SK-N-DZ (cell line): ENCODE measurements at places on chromosomes 3 and 15.
A peak's percentile ranks its signal among the peaks of the same experiment; 100 is the strongest.

- DNase-seq = peak; percentile 35
Observed at GRCh38 chr3:79361748-79362378, 405.9 kb downstream of the ROBO1 start.

DNA sequence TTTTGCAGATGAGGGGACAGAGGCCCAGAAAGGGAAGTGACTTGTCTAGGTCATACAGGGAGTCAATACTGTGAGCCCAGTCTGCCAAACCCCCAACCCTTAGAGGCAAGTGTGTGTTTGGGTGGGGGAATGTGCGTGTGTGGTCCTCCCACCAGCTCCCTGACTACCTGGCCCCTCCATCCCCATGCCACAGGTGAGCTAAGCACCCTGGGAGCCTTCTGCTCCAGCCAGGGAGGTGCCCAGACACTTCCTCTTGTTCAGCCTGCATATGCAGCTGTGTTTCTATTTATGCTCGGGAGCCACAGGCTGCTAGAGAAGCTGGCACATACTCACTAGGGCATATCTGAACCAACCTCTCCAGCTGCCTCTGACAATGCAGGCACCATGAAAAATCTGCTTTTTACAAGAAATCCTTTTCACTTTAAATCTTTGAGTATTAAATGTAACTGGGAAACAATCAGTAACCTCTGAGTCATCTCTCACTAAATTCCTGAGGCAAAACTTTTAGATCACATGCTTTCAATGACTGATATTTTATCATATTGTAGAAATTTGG, 20.7 kb downstream of the TBC1D2B start:
- no peak for DNase-seq

DNA sequence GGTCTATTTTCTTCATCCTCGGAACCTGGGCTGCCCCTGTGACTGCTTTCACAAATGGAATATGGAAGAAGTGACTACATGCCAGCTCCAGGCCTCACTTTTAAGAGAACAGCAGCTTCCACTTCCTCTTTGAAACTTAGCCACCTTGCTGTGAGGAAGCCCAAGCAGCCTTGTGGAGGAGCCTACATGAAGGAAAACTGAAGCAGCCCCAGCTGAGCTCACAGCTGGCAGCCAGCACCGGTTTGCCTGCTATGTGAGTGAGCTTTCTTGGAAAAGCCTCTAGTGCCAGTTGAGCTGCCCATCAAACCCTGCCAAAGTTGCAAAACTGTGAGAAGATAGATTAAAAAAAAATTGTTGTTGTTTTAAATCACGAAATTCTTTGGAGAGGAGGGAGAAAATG, 498.0 kb upstream of the PROK2 start:
- DNase-seq = no peak

- DNase-seq = no peak
Observed at GRCh38 chr3:71415681-71416122, 167.8 kb downstream of the FOXP1 start.

- DNase-seq = peak; percentile 49
Observed at GRCh38 chr3:126889276-126890201, 93.4 kb upstream of the PLXNA1 start.

DNA sequence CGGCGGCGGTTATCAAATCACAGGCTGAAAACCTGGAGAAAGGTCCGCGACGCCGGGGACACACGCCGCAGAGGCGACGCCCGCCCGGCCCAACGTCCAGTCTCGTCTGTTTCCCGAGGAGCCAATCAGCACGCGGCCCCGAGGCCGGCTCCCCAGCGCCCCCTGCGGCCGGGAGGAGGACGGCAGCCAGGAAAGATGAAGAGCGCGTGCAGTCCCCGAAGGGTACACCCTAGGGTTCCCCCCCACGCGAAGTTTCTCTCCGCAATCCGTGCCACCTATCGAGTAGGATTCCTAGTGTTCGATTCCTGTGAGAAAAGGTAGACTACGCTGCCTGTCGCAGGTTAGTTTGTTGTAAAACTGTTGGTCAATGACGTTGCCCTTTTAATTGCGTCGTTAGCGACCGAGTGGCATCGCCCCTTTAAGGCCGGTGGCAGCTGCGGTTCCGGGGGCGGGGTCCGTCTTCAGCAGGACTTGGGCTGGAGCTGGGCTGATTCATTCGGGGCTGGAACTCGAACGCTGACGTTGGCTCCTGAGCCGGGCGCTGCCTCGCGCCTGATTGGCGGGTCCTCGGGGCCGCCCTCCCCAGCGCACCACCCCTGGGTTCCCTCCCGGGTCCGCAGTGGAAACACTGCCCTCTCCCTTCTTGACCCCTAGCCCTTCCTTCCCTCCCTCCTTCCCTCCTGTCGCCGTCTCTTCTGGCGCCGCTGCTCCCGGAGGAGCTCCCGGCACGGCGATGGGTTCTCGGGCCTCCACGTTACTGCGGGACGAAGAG, at the start of the genes CHP1 and EXD1:
CHP1 (plus strand) TSS at position 619 of the 772 bp plus-strand sequence; CDS start at position 734, 115 bp downstream.
EXD1 (minus strand) TSS at position 108 of the 772 bp plus-strand sequence. CDS start 4,182 bp downstream, outside the sequence.
- DNase-seq = peak; percentile 95

- DNase-seq = no peak
Observed at GRCh38 chr3:104933972-104934371, 432.7 kb upstream of the ALCAM start.

DNA sequence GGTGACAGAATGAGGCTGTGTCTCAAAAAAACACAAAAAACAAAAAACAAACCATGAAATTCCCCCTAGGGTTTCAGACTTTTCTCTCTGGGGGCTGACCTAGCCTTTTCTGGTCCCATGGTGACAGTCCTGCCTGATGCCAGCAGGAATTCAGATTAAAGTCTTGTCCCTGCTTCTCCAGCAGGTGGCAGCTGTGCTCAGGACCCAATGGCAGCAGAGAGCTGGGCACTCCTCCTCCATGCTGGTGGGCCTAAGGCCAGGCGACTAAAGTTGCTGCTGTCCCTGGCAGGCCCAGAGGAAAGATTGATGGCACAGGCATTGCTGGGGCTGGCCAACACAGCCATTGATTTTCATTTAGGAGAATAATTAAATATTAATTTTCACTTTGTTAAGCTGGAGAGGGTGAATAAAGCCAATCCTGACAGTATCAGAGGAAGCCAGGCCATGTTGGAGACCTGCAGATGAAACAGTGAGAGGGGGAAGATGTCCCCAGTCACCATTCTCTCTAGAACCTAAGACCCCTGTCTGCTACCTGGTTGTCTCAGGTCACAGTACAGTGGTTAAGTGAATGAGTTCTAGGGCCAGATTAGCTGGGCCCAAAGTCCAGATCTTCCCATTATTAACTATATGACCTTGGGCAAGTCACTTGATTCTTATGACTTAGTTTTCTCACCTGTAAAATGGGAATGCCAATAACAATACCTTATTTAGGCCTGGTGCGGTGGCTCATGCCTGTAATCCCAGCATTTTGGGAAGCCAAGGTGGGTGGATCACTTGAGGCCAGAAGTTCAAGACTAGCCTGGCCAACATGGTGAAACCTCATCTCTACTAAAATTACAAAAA, 7.1 kb downstream of the CELF6 start:
- DNase-seq = peak; percentile 76

DNA sequence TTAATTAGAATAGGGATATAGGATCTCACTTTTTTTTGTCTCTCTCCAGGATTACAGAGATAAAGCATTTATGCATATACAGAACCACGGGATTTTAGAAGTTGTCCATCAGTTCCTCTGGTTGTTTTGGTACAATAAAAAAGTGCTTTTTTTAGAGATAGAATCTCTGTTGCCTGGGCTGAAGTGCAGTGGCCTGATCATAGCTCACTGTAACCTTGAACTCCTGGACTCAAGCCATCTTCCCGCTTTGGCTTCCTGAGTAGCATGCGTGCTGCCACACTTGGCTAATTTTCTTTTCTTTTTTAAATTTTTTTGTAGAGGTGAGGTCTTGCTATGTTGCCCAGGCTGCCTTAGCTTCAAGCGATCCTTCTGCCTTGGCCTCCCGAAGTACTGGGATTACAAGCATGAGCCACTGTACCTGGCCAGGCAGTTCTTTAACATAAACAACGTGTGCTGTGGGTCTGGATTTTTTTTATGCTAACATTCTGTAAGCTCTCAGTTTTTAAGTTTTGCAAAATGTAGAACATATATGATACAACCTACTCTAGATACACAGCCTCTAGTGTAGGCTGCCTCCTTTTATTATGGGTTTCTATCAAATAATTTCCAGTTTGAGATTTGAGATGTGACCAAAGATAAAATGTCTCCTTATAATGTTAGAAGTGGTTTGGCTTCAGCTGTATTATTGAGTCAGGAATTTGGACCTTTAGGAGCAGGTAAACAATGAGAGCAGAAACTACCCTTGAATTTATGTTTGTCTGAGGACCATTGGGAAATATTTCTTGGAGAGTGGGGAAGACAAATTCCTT, 57.4 kb upstream of the ULK4 start:
- no peak for DNase-seq

DNA sequence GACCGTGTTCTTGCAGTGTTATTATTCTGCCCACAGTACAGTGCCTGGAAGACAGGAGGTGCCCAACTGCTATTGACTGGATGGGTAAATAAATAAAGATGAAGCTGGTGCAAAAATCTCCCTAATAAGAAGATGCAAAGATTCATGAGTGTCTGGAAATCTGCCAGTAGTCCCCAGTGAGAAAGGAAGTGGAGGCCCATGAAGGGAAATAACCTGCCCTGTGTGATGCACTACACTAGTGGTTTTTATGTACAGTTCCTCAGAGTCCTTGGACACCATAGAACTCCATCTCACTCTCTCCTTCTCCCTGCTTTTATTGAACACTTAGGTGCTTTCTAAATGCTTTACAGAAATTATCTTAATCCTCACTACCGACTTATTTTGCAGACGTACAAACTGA, 8.3 kb upstream of the SUCLG2 start:
- no peak for DNase-seq

DNA sequence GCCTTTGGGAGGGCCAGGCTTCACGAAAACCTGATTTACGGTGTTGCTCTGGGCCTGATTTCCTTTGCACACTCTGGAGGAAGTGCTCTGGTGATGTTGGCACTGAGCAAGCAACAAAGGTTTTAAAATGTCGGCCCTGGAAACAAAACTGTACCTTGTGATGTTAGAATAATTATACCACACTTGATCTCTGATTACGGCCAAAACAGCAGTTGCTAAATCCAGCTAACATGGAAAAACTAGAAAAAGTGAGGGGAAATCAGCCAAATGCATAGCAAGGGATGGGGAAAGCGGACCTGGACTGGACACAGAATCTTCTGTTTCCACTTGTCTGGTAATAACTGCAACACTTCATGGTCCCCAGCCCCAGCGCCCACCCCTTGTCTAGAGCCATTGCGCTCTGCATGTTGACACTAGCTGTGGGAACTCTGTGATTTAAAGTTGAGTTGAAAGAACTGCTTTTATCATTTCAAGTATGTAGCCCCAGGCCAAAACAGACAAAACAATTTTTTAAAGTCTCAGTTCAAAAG, 120.1 kb downstream of the VGLL4 start:
- DNase-seq = no peak

DNA sequence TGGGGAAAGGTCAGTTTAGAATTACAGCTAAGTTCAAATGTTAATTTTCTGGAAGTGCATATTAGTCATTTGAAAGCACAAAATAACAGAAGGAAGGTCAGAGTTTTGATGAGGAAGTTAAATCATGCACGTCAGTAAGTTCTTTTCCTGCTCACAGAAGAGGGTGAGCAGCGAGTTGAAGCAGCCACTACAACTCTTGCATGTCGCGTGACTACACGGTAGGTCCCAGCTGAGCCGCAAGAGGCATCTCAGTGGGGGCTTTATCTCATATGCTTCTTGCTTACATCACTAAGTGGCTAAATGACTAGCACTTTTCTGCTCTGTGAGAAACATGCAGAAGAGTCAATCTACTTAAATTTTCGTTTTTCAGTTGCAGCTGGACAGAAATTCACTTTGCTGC, 21.3 kb upstream of the SEC62 start:
- DNase-seq = no peak

- DNase-seq = no peak
Observed at GRCh38 chr3:75220932-75221331, 443.2 kb upstream of the FRG2C start.

- DNase-seq = peak; percentile 56
Observed at GRCh38 chr3:146640955-146641867, 36.1 kb upstream of the PLSCR5 start.

DNA sequence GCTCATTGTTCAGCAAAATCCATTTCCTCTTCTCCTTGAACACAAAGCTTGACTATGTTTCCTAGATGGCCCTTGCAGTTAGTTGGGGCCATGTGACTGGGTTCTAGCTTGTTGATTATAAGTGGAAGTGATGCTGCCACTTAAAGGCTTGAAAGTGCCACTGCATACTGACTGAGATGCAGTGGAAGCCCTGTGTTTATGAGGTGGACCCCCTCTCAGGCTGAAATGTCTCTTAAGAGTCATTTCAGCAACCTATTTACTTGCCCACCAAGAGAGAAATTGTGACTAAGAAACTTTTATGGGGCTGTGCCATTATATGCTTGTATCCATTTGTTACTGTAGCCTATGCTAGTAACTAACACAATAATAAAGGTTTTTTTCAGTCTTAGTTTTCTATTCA, 8.4 kb upstream of the ANP32A start:
- DNase-seq = no peak

DNA sequence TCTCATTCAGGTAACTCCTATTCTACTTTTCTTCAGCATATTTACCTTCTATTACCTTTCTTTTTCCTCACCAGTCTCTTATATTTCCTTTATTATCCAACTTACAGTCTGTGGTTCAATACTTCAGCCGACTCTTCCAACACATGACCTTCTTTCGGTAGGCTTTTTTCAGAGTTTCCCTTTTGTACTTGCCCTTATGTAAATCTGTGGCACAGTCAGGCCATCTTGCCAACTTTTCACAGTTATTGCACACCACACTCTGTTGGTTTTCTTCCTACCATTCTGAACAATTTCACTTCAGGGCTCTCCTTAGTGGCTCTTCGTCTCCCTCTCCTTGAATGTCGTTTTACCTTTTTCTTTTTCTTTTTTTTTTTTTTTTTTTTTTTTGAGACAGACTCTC, 427.8 kb downstream of the LPP start:
- DNase-seq = no peak

- no peak for DNase-seq
Observed at GRCh38 chr3:31687020-31687802, 154.5 kb downstream of the STT3B start.

DNA sequence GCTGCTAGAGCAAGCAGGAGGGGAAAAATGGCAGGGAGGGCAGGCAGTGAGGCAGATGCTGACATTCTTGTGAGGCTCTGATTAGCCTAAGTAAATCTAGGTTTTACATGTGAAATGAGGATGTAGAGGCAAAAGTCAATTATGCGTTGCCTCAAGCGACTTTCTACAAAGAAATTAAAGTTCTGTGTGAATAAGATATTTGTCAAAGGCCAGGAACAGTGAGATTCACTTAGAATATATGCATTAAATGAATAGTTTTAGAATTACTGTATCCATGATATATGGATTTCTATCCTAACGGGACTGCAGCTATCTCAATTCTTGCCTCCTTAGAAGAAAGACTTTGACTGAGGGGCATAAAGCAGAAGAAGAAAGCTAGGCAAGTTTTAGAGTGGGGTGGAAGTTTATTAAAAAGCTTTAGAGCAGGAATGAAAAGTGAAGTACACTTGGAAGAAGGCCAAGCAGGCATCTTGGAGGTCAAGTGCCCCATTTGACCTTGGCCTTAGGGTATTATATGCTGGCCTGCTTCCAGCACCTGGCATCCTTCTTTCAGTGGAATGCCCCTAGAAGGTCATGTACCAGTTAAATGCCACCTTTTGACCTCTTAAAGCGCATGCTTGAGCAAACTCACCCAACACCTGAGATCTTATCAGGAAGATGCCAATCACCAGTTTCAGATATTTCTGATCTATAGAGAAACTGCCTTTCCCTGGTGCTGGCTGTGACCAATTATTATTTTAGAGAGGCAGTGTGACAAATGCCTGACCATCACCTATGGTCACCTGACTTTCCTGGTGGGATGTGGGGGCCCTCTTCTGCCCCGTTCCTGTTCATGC, 38.2 kb downstream of the OSTN start:
- DNase-seq = no peak
